ENCODE measurements at places on chromosomes 3 and 15.

- no peak for DNase-seq
Observed at GRCh38 chr3:10193692-10194327, 29.1 kb downstream of the IRAK2 start.

DNA sequence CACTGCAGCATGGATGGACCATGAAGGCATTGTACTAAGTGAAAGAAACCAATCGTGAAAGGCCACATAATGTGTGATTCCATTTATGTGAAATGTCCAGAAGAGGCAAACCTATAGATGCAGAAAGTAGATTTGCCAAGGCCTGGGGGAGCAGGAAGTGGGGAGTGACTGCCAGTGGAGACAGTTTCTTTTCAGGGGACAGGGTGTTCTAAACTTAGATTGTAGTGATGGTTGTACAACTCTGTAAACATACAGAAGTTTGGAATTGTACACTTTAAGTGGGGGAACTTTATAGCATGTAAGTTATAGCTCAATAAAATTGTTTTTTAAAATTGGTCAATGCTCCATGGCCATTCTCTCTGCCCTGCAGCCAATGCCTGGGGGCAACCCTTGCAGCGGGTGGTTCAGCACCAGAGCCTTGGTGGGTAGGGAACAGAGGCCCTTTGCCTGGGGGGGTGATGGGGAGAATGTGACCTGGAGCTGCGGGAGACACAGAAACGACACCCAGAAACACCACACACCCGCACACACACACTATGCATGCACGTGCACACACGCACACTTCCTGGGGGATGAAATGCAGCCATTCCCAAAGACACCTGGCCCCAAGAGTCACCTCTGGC is 43.1 kb downstream of the DNAJB8 start:
- no peak for DNase-seq

DNA sequence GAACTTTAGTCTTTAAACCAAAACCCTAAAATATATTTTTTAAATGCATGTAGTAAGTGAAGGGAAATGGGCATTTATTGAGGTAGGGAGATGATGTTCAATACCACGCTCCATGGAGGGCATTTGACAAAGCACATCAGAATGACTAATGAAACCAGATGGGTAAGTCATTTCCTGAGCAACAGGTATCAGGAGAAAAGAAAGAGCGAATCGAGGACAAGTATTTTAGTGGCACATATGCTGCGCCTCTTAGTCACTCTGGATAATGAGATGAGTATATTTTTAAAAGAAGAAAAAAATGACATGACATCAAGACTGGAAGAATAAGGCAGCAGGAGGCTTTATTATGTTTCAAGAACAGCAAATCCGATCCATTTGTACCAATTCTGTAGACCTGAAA is 129.0 kb upstream of the ARHGEF3 start:
- no peak for DNase-seq

DNA sequence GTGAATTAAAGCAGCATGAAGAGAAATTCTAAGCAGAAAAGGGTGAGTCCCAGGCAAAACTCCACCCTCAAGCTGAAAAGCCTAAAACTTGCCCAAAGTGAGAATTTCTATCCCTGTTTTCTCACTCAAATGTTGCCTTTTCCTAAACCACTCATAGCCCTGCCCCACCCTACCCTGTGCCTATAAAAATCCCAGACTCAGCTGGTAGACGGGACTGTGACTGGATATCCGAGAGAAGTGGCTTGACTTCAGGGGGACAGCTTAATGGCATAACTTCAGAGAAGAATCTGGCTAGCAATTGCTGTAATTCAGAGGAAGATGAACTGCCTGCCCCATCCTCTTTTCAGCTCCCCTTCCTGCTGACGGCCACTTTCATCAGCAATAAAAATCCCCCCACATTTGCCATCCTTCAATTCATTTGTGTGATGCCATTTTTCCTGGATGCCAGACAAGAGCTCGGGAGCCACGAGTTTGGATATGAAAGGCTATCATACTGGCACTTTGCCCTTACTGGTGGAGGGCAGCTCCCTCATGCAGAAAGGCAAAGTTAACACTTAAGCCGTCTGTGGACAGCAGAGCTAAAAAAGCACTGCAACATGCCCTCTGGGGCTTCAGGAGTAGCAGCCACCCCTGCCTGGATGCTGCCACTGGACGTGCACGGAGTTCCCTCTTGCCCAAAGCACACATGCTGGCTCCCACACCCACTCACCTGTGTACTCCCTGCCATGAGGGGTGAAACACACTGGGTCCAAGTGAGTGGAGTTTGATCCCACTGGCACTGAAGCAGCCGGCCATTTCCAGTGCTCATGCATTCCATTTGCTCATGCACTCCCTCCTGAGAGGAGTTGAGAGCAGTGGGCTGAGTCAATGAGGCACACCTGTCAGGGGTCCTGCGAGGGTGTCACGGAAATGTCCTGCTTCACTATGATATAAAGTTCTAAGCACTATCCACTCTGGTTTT is 670.6 kb downstream of the PLOD2 start:
- no peak for DNase-seq

DNA sequence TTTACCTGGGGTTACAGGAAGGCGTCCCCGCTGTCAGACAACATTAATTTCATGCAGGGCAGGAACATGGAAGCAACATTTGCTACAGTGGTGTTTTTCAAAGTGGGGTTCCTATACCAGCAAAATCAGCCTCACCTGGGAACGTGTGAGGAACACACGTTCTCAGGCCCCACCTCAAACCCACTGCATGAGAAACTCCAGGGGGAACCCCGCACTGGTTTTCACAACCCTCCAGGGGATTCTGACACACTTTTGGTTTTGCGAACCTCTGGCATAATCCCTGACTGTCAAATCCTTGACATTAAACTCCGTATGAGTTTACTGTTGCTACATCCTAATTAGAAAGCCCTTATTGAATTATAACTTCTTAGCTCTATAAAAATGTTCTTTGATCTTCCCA is 127.7 kb downstream of the LRRK1 start:
- no peak for DNase-seq

DNA sequence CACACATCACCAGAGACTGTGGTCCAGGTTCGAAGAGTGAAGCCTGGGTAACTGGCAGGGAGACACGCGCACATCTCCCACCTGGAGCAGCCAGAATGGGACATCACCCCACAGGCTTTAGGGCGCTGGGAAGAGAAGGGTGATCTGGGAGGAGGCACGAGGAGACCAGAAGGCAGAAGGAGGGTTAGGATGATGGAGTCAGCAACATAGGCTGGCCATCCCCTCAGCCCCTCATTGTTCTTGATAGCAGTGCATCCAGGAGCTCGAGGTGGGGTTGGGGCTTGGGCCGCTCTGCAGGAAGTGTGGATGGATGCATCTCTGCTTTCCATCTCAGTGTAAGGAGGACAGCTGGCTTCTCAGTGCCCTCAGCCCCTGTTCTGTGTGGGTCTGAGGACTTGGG is 15.2 kb downstream of the PLA2G4F start:
- DNase-seq = no peak

DNA sequence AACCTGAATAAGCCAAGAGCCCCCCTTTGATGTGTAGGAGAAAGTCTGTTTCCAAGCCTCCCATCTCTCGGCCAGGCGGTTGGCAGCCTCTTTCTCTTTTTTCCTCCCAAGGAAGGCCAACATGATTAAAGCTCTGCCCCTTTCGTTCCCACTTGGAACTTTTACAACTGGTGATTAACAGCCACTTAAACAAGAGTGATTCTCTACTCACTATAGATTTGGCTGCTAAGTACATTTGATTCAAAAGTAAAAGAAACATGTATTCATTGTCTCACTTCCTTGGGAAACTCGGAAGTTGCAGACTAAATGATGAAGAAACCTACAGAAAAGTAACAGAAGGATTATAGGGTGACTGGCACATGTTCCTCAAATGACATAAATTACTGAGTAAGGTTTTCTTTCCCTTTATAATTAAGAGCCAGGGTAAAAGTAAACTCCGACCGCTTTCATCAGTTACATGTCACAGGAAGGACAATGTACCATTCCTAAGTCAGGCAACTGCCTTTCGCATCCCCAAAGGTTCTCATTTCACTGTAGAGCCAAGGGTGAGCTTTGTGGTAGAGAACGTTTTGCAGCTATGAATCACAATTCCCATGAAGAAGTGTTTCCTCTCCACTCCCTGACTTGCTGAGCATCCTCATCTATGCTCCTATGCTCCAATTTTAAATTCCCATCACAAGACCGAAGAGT is 72.7 kb downstream of the MB21D2 start:
- no peak for DNase-seq

DNA sequence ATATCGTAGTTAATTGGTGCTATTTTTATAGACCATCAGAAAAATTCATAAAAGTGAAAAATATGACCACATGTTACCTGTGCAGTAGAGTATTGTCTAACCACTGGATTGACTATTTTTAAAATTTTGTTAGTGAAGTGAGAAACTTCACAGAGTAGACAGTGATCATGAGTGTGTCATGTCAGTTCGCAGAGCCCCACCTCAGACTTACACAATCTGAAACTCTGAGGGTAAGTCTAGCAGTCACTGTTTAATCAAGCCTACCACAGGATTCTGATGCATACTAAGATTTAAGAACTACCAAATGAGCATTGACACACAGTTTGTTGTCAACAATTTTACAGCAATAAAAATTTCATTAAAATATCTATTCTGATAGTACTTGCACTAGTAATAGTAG is 552.9 kb upstream of the SUCLG2 start:
- no peak for DNase-seq

- DNase-seq = peak; percentile 64
Observed at GRCh38 chr15:31391687-31392671, 65.3 kb downstream of the KLF13 start.

GRCh38 chr3:60803216-60804173 is 447.8 kb downstream of the FHIT start:
- no peak for DNase-seq

- no peak for DNase-seq
Observed at GRCh38 chr3:70090322-70090913, 90.9 kb downstream of the SAMMSON start.

DNA sequence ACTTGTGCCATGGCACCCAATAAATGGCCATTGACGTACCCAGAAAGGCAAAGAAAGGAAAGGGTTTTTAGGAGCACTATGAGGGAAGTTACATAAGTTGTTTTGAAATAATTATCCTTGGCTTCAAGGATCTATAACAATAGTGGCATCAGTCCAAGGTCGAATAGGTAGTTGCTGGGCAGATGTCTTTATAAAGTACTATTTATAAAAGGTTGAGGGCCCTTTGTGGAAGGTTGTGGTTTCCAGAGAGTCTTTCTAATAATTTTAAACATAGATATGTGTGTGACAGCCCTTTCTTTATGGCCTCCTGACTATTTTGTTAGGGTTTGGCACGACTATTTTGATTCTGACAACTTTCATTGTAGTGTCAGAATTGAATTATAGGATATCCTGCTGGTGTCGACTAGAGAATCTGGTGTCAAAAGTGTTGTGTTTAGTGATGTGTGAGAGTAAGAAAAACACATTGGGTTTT is 260.5 kb downstream of the PYDC2 start:
- no peak for DNase-seq

DNA sequence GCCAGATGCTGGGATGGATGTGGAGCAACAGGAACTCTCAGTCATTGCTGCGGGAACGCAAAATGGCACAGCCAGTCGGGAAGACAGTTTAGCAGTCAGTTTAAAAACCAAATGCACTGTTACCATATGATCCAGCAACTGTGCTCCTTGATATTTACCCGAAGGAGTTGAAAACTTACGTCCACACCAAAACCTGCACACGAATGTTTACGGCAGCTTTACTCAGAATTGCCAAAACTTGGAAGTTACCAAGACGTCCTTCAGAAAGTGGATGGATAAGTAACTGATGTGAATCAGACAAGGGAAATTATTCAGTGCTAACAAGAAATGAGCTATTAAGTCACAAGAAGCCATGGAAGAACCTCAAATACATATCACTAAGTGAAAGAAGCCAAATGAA is 36.1 kb upstream of the SLC41A3 start:
- DNase-seq = no peak

- no peak for DNase-seq
Observed at GRCh38 chr3:194330579-194330978, 20.5 kb downstream of the CPN2 start.

GRCh38 chr3:3951071-3951470 is 151.8 kb downstream of the LRRN1 start:
- DNase-seq = no peak

DNA sequence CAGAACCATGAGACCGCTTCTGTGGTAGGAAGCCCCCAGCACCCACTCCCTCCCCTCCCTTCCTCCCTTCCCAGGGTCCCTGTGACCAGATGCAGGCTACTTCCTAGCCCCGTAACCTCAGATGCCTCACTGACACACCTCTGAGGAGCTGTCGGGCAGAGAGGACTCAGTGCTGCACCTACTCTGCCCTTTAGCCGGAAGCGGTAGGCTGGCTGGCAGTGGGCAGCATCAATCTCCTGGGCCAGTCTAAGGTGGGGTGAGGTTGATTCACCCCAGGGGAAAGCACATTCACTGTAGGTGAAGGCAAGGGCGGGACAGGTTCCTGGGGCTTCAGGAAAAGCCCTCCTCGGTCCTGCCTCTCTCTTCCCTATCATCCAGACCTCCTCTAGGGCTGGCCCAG is 19.1 kb downstream of the CSRNP1 start:
- no peak for DNase-seq

- DNase-seq = no peak
Observed at GRCh38 chr3:126903521-126903920, 79.4 kb upstream of the PLXNA1 start.

DNA sequence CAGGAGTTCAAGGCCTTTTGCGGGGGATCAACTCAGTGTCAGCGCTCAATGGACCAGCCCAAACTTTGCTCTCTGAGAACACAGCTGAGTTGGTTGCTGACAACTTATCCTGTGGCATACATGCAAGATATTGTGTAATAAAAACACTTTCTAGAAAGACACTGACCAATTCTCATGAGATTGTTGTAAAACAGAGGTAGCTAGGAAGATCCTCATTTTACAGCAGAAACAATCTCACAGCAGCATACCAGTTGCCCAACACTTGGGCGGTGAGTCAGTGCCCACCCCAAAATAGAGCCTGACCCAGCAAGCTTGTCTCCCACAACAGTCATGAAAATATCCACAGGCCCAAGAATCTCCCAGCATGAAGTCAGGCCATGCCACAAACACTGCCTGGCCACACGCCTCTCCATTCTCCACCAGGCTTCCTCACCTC is 18.2 kb downstream of the KLHL6 start:
- DNase-seq = no peak

GRCh38 chr15:39629906-39630305 is 49.0 kb downstream of the THBS1 start:
- DNase-seq = no peak

DNA sequence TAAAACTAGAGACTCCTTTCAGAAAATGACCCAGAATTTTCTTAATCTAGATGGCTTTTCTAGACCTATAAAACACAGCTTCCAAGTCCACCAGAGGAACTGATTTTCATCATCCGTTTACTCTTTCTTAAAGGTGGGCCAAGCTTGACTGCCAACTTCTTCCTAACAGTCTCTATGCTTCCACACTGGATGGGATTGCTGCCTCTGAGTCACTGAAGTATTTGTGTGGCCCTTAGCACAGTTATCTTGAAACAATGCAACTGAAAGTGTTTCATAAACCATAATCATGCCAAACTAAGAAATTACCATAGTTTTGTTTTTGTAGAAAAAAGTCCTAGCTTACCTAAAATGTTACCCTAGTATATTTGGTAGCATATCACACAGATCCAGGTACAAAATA is 985.7 kb downstream of the TUSC7 start:
- DNase-seq = no peak

- no peak for DNase-seq
Observed at GRCh38 chr3:43286841-43287499, 630 bp downstream of the SNRK start.

Data from stimulated activated CD4-positive, alpha-beta T cell treated with anti-CD3 and anti-CD28 coated beads, TNF-alpha, amount 100 ng/mL, for 1 hour (primary cell).